Activated naive CD4-positive, alpha-beta T cell treated with anti-CD3 and anti-CD28 coated beads for 36 hours (primary cell): ENCODE measurements at places on chromosomes 6 and 20. TPM values are rescaled to one million over a fixed set of nuclear protein-coding genes. Genes with fewer than 3 reads are reported as not detected.

GRCh38 chr6:164286011-164286410 is 871.5 kb downstream of the QKI start:
- no peaks in the 10 kb centered on the region for H3K36me3 ChIP-seq
- H3K4me1 ChIP-seq, result no peaks in the 10 kb centered on the region
- H3K4me3 ChIP-seq, result no peak overlapping the region
- H3K27ac ChIP-seq, result no peak overlapping the region

The HLA-G gene
- total RNA-seq, result not detected

- H3K4me3 ChIP-seq, result no peak overlapping the region
- DNase-seq, result no peak
- no peaks in the 10 kb centered on the region for H3K4me1 ChIP-seq
- H3K27me3 ChIP-seq, result peaks cover 4% of the 10 kb centered on the region
Measured at GRCh38 chr6:10098756-10099528, 315.9 kb downstream of the TFAP2A start.

DNA sequence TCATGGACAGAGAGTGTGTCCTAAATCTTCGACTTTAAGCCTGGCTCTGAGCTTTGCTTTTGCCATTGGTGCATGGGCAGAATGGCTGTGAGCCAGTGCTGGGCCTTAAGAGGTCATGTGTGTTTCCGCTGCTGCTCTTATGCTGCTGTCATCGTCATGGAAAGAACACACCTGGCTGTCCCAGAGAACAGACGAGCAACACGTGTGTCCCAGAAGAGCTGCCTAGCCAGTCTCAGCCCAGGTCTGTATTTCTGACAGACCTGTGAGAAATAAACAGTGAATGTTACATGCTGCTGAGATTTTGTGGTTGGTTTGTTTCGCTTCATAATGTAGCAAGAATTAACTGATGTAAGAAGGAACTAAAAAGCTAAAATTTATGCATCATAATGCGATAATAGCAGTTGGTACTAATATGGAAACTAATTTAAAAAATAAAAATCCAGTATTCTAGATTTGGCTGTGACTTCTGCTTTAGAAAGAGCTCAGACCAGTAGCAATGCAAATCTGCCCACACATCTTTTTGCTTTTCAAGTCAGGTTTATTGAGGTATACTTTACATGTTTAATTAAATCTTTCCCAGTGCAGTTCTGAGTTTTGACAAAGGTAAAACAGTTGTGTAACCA is 11.5 kb upstream of the SCP2D1 start:
- H3K4me1 ChIP-seq, result peaks cover 17% of the 10 kb centered on the region
- H3K27ac ChIP-seq, result no peak overlapping the region
- no peaks in the 10 kb centered on the region for H3K27me3 ChIP-seq
- no peak overlapping the region for H3K4me3 ChIP-seq

- no peak for DNase-seq
- H3K27ac ChIP-seq, result no peak overlapping the region
- no peaks in the 10 kb centered on the region for H3K36me3 ChIP-seq
- no peaks in the 10 kb centered on the region for H3K4me1 ChIP-seq
- H3K27me3 ChIP-seq, result no peaks in the 10 kb centered on the region
- H3K4me3 ChIP-seq, result no peak overlapping the region
Measured at GRCh38 chr6:23415819-23416427, 710.1 kb upstream of the NRSN1 start.

The ANKRD66 gene
- not detected for total RNA-seq

DNA sequence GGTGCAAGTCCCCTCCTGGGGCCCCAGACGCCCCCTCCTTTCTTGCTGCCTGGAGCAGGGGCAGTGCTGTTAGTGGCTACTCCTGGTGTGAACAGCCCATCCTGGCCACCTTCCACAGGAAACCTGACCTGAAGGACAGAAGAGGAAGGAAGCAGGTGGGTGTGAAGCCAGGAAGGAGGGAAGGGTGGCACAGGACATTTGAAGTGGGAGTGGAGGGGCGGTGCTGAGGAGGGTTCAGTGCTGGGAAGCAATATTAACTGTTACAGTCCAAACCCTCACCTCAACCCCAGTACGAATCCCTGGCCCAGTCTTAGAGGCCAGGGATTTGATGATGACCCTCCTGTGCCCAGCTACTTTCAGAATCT is 766 bp downstream of the PRICKLE4 start:
- peak overlapping the region; percentile 66 for H3K4me3 ChIP-seq
- DNase-seq, result no peak
- peaks cover 4% of the 10 kb centered on the region for H3K27me3 ChIP-seq
- no peaks in the 10 kb centered on the region for H3K36me3 ChIP-seq
- no peak overlapping the region for H3K27ac ChIP-seq

- H3K27ac ChIP-seq, result no peak overlapping the region
- H3K36me3 ChIP-seq, result peaks cover 3% of the 10 kb centered on the region
- H3K27me3 ChIP-seq, result no peaks in the 10 kb centered on the region
- no peak for DNase-seq
Measured at GRCh38 chr6:156854466-156855161, 77.4 kb downstream of the ARID1B start.

GRCh38 chr6:40171343-40171742 is 237.1 kb upstream of the MOCS1 start:
- H3K4me1 ChIP-seq, result no peaks in the 10 kb centered on the region
- no peak overlapping the region for H3K27ac ChIP-seq
- H3K4me3 ChIP-seq, result no peak overlapping the region
- DNase-seq, result no peak
- H3K36me3 ChIP-seq, result no peaks in the 10 kb centered on the region

DNA sequence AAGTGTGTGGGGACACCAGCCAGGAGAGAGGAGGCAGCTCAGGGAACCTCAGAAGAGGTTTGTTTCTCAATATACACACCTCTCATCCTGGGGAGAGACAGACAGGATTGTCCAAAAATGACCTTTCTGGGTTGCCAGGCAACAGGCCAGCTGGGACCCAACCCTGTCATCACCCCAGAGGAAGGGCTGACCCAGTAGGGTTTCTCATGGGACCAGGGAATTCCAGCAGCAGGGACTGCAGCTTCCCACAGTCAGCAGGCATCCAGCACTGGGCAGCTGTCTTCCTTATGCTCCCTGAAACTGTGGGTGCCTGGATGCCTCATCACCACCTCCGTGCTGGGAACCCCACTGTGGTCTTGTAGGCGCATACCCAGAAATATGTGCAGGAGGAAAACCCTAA is 1.3 kb downstream of the C20orf202 start:
- peaks cover 5% of the 10 kb centered on the region for H3K4me1 ChIP-seq
- no peak for DNase-seq
- no peaks in the 10 kb centered on the region for H3K36me3 ChIP-seq
- H3K27ac ChIP-seq, result no peak overlapping the region

The SLC35D3 gene
- total RNA-seq, result not detected

GRCh38 chr6:42751055-42751454 is 5.2 kb upstream of the TBCC start:
- peaks cover 18% of the 10 kb centered on the region for H3K4me1 ChIP-seq
- peaks cover 3% of the 10 kb centered on the region for H3K36me3 ChIP-seq
- no peak overlapping the region for H3K4me3 ChIP-seq
- no peaks in the 10 kb centered on the region for H3K27me3 ChIP-seq
- H3K27ac ChIP-seq, result no peak overlapping the region
- no peak for DNase-seq

The DPPA5 gene
- not detected for total RNA-seq

GRCh38 chr6:110412360-110412759 is 3.0 kb downstream of the DDO start:
- H3K4me3 ChIP-seq, result no peak overlapping the region
- peaks cover 2% of the 10 kb centered on the region for H3K27me3 ChIP-seq
- H3K36me3 ChIP-seq, result no peaks in the 10 kb centered on the region
- no peak for DNase-seq

DNA sequence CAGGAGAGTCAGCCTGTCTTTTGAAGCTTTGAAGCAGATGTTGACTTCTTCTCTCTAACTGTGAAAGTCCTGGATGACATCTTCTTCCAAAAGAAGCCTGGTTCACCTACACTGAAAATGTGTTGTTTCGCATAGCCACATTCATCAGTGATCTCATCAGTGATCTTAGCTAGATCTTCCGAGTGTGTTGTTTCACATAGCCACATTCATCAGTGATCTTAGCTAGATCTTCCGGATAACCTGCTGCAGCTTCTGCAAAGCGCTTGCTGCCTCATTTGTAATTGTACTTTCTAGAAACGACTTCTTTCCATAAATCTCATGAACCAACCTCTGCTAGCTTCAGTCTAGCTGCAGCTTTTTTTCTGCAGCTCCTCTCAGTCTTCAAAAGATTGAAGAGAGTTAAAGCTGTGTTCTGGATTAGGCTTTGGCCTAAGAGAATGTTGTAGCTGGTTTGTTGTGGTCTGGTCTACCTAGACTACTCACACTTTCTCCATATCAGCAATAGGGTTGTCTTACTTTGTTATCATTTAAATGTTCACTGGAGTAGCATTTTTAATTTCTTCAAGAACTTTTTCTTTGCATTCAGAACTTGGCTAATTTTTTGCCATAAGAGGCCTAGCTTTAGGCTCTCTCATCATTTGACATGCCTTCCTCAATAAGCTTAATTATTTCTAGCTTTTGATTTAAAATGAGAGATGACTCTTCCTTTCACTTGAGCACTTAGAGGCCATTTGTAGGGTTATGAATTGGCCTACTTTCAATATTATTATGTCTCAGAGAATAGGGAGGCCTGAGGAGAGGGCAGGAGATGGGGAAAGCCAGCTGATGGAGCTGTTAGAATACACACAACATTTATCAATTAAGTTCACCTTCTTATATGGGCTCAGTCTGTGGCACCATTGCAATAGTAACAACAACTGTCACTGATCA is 48.7 kb upstream of the EXOC2 start:
- H3K27me3 ChIP-seq, result no peaks in the 10 kb centered on the region
- peak; percentile 12 for DNase-seq
- H3K4me1 ChIP-seq, result peaks cover 8% of the 10 kb centered on the region
- H3K36me3 ChIP-seq, result no peaks in the 10 kb centered on the region

DNA sequence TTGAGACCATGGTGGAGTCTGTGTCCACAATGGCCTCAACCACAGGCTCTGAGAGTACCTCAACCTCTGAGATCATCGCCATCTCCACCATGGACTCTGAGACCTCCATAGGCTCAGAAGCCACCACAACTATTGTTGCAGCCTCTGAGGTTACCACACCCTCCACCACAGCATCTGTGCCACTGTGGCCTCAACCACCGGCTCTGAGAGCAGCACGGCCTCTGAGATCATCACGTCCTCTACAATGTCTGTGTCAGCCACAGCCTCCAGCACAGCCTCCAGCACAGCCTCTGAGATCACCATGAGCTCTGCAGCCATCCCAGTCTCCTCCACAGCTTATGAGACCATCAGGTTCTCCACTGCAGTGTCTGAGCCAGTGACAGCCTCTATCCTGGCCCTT is 19.4 kb upstream of the MUC21 start:
- H3K27me3 ChIP-seq, result peaks cover 12% of the 10 kb centered on the region
- DNase-seq, result no peak
- no peaks in the 10 kb centered on the region for H3K4me1 ChIP-seq
- H3K4me3 ChIP-seq, result no peak overlapping the region
- no peak overlapping the region for H3K27ac ChIP-seq
- H3K36me3 ChIP-seq, result no peaks in the 10 kb centered on the region

The EYA4 gene
- not detected for total RNA-seq

- no peaks in the 10 kb centered on the region for H3K36me3 ChIP-seq
- peaks cover 4% of the 10 kb centered on the region for H3K4me1 ChIP-seq
- DNase-seq, result no peak
Measured at GRCh38 chr20:24755411-24755922, 193.6 kb upstream of the CST7 start.

The CUTA gene
- total RNA-seq, result 181 TPM

DNA sequence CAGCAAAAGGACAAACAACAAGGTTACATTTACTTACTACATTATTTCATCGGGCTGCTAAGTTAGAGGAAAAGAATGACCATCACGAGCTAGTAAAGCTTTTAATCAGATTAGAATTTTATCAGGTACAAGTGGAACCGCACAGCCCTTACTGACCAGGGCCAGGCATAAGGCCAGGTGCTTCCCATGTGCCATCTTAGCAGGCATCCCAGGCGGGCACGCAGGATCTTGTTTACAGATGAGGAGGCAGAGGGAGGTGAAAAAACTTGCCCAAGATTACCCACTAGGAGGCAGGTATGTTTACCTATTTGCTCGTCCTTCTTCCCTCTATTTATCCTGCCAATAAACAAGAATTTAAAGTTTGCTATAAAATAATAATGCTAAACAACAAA is 10.7 kb downstream of the EZR start:
- H3K27ac ChIP-seq, result no peak overlapping the region
- peaks cover 66% of the 10 kb centered on the region for H3K36me3 ChIP-seq
- no peaks in the 10 kb centered on the region for H3K27me3 ChIP-seq
- H3K4me3 ChIP-seq, result no peak overlapping the region
- DNase-seq, result no peak
- peaks cover 94% of the 10 kb centered on the region for H3K4me1 ChIP-seq

The C20orf144 gene
- 0.38 TPM for total RNA-seq

The GPR6 gene
- total RNA-seq, result not detected

The TRIM10 gene
- total RNA-seq, result 0.19 TPM

The IPCEF1 gene
- total RNA-seq, result 25.2 TPM

GRCh38 chr6:97778290-97779038 is 495.4 kb upstream of the MMS22L start:
- DNase-seq, result no peak
- no peaks in the 10 kb centered on the region for H3K36me3 ChIP-seq
- H3K27me3 ChIP-seq, result no peaks in the 10 kb centered on the region
- no peak overlapping the region for H3K27ac ChIP-seq

DNA sequence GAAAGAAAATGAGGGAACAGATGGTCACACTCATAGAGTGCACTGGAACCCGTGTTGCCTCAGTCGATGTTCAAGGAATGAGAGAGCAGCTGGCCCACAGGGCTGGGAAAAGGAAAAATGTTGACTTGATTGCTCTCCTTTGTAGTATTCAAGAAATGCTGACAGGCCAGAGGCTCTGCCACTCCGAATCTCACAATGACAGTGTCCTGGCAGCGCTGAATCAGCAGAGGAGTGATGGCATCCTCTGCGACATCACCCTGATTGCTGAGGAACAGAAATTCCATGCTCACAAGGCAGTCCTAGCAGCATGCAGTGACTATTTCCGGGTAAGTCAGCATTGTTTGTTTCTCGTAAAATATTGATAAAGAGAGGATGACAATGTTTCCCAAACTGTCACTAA is 51.3 kb downstream of the KLHL32 start:
- H3K27me3 ChIP-seq, result no peaks in the 10 kb centered on the region
- H3K4me1 ChIP-seq, result no peaks in the 10 kb centered on the region
- H3K27ac ChIP-seq, result no peak overlapping the region
- no peak for DNase-seq
- peaks cover 18% of the 10 kb centered on the region for H3K36me3 ChIP-seq

The DDX43 gene
- total RNA-seq, result not detected

The KCNG1 gene
- total RNA-seq, result 0.59 TPM
